Foreskin keratinocyte (primary cell): ENCODE measurements at places on chromosomes 7 and 10. TPM values are rescaled to one million over a fixed set of nuclear protein-coding genes. Genes with fewer than 3 reads are reported as not detected.

Gene SEMA3A
- 3.2 and 4.6 TPM in 2 replicates for total RNA-seq

Gene BLNK
- not detected in 2 replicates for total RNA-seq

Gene FFAR4
- total RNA-seq: not detected in 2 replicates

Gene STEAP4
- 0.03 and 0.04 TPM in 2 replicates for total RNA-seq

Gene LEP
- not detected in 2 replicates for total RNA-seq

Gene SEMA3C
- 99.5 and 150 TPM in 2 replicates for total RNA-seq

Gene SORBS1
- 0.71 and 0.74 TPM in 2 replicates for total RNA-seq

Gene LRRD1
- 0.04 TPM in 1 of 2 replicates, not detected in the other for total RNA-seq

DNA sequence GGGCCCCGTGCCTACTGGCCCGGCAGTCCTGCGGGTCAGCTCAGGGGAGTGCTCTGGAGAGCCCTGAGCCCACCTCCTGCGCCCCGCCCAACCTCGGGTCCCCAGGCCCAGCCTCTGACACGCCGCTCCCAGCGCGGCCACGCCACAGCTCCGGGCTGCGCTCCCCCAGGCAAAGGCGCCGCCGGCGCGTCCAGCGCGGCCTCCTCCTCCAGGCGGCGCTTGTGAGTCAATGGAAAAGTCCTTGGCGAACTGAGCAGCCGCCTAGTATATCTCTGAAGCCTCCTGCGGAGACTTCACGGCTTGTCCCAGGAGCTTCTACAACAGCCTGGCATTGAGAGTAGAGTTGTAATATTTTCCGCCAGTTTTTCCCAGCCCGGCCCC, 29.5 kb upstream of the BMS1 start:
- no peak for DNase-seq

DNA sequence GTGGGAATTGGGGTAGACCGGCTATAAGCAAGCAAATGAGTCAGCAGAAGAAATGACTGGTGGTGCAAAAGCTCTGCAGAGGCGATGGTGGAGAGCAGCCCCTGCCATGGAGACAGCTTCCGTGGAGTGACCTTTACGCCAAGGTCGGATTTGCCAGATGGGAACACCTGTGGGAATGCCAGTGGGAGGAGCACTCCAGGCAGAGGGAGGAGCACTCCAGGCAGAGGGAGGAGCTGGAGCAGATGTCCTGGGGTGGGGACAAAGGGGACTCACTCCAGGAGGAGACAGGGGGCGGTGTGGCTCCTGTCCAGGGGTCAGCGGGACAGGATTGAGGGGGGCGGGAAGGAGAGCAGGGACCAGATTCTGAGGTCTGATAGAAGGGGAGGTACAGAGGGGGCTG, 258.8 kb upstream of the CTBP2 start:
- DNase-seq: no peak

DNA sequence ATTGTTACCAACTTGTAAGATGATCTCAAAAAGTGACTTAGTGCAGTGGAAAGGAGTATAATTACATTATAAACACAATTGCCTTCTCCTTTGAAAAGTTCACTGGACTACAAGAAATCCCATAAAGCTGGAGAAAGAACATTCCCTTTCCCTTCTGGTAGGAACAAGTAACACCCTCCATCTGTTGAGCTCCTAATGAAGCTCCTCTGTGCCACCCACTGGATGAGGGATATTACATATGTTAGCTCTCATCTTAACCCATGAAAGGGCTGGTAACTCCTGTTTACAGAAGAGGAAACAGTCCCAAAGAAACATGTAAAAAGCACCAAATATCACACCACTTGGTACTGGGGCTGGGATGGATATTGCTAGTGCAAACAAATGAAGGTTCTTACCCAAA, 8.1 kb downstream of the PGAM1 start:
- DNase-seq: no peak

GRCh38 chr7:134396031-134396430, 62.9 kb downstream of the AKR1B1 start:
- no peak for DNase-seq

- no peak for DNase-seq
Observed at GRCh38 chr10:6050801-6051445, 11.2 kb downstream of the IL2RA start.

DNA sequence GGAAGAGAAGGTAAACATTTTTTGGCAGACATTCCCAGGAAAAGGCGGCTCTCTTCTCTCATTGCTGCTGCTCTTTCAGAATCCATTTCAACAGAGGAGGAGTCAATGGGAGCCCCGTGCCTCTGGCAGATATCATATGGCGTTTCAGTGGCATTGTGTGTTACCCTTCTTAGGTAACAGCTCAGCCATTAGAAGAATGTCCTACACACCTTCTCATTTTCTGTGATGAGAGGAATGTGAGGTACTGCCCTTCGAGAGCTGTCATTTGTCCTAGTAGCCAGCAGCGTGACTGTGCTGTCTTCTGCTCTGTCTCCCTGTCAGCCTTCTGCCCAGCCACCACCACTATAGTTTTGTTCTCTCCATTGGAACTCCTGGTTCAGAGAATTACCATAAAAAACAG, 102.4 kb downstream of the EGFR start:
- DNase-seq: no peak

GRCh38 chr10:8581521-8582225, 527.2 kb downstream of the GATA3 start:
- DNase-seq: no peak

GRCh38 chr10:96705134-96705533, 15.2 kb downstream of the PIK3AP1 start:
- no peak for DNase-seq

DNA sequence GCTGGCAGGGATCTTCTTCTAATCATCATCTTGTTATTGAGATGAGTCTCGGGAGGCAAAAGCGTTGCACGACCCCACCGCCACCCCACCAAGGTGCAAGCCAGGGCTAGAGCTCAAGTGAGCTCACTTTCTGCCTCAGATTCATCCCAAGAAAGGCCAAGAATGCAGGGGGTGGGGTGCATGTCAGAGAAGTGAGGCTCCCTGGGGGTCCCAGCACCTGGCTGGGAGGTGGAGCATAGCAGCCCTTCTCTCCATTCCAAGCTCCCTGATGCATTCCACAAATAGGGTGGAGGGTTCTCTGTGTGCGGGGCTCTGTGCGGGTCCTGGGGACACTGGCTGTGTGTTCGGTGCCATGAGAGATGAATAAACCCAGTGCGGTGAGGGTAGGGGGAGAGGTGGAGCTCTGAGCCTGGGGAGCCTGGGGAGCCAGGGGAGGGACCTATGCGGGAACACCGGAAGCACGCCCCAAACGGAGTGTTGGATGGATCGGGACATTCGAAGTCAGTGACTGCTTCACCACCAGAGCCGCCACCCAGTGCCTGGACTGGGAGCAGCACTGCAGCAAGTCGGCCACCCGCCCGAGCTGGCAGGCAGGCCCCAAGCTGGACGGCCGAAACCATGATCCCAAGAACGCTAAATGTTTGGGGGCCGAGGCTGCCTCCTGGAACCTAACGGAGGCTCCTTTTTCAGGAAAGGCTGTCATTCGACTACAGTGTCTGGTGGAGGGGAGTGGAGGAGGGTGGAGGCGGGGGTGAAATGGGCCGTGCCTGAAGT, 17.9 kb upstream of the HMX3 start:
- no peak for DNase-seq

GRCh38 chr10:43976292-43976691, 327.6 kb upstream of the ZNF32 start:
- DNase-seq: no peak

DNA sequence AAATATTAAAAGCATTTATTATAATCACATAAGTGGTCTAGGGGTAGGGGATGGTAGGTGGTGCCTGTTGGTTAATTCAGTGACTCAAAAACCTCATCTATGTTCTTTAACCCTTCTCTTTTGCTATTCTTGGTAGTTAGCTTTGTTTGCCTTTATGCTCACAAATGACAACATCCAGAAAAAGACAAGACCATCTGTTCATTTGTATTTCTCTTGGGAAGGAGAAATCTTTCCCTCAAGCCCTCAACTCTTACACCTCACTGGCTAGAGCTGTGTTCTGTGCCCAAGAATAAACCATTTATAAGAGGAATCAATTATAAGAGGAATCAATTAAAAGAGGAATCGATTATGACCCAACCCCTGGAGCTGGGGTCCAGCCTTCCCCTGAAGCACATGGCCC, 10.8 kb upstream of the IFRD1 start:
- no peak for DNase-seq

GRCh38 chr10:27099916-27100812, at the start of gene ANKRD26:
ANKRD26 (minus strand) TSS chr10:27100494; CDS start chr10:27100326, 168 bp downstream.
- DNase-seq: peak; percentile 79

DNA sequence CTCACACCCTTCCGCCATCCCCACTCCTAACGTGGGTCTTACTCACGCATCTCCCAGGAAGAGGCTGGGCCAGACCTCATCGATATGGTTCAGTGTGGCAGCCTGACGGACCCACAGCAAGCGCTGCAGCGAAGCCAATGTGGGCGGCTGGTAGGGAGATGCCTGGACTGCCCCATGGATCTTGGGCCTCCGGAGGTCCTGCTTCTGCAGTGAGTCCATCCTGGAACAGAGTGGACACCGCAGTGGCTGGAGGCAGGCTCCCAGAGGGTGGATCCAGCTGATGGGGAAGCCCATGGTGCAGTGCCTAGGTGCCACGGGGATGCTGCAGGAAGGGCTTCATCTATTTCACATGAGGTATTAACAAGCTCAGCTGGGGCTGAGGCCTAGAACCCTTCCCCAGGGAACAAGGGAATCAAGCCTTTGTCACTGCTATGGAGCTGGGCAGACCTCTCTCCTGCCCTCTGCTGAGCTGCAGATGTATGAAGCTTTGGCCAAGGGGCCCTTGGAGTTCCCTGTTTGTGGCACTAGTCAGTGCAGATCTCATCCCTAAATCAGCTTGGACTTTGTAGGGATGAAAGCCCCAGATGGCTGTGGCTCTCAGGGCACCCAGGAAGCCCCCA, 13.7 kb upstream of the SAMD8 start:
- no peak for DNase-seq

DNA sequence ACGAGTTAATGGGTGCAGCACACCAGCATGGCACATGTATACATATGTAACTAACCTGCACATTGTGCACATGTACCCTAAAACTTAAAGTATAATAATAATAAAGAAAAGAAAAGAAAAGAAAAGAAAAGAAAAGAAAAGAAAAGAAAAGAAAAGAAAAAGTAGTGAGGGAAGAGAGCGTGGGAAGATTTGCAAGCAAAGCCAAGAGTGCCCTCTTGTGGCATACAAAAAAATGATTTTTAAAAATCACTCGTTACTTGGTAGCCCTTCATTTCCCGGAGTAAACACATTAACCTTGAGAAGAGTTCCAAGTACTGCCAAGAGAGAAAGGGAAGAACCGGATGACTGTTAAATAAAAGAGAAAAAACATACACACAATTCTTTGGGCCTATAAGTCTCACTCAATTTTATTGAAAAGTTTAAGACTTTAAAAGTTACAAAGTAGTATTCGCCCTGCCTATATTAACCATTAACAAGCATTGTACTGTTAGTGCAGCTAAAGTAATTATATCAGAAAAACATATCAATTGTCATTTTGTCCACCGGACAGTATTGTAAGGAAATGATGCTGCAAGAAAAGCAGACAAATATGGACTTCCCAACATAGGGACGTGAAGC, 6.2 kb upstream of the CH25H start:
- peak; percentile 16 for DNase-seq

DNA sequence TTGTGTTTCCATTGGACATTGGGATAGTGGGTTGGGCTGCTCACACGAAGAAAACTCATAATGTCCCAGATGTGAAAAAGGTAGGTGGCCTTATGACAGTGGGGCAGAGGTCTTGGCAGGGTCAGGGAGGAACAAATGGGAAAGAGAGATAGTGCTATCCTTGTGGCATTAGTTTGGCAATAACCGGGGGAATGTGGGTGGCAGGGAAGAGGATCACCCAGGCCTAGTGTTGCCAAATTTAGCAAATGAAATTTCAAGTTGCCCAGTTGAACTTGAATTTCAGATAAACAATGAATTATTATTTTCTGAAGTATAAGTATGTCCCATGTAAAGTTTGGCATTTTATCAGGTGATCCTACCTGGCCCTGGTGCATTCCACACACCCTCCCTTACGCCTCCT, 789 bp downstream of the PDE6C start:
- DNase-seq: no peak

- DNase-seq: no peak
Observed at GRCh38 chr10:115903845-115904244, 369.2 kb downstream of the GFRA1 start.

DNA sequence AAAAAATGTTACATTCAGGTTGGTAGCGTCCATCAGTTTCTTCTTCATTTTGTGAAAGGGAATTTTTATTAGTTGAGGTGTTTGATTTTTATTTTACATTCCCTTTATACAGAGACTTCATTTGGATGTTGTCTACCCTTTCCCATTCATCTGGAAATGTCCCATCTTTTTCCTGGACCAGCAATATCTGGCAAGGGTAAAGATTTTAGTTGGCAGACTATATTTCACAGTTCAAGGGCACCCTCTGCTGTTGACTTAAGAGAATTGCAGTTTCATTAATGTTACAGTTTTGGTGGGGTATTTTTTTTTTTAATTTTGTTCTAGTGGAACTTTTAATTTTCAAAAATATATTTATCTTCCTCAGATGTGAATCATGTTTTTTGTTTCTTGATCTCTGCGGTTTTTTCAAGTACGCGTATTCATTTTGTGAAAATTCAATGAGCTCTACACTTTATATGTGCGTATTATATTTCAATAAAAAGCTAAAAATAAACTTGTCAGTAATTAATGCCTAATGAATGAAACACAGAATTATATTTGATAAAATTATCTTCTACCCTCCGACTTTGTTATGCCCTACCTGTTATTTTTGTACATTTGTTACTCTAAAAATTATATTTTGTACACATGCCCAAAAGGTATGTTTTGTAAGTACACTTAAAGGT, 97.9 kb upstream of the KLF14 start:
- no peak for DNase-seq

- no peak for DNase-seq
Observed at GRCh38 chr7:115613836-115614235, 416.7 kb downstream of the TFEC start.

DNA sequence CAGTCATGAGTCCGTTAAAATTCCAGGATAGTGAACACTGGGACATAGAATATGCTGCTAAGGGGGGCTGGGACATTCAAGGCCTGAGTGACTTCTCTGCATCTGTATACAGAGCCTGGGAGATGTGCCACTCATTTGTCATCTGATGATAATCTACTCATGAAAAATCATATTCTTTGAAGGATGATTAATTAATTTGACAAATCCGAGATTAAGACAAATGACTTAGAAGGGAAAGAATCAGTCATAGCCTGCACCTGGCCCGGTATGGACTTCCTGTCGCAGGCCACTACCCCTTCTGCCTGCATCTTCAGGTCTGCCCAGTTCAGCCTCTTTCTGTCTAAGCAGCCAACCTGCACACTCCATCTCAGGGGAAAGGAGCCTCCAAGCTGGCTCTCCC, 18.8 kb upstream of the FAM170B start:
- DNase-seq: no peak

GRCh38 chr10:44972874-44973306, 5.7 kb downstream of the DEPP1 start:
- no peak for DNase-seq

GRCh38 chr10:130481076-130481930, 345.1 kb downstream of the GLRX3 start:
- no peak for DNase-seq

DNA sequence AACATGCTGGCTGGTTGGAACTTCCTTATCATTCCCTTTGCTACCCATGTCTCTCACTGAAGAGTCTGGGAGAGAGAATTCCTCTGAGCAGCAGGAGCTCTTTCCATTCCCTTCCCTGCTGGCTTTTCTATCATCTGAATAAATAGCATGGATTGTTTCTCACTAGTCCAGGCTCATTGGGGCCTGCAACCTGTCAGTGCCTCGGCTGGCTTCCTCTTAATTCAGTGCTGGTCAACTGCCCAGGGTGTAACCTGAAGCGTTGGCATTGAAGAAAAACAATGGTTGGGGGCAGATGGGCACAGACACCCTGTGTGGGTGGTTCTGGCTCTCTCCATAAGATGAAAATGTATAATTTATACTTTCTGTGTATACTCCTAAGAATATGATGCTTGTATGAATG, 155.6 kb downstream of the ANLN start:
- DNase-seq: no peak
